ENCODE measurements at places on chromosomes 16 and 17.
A peak's percentile ranks its signal among the peaks of the same experiment; 100 is the strongest.

DNA sequence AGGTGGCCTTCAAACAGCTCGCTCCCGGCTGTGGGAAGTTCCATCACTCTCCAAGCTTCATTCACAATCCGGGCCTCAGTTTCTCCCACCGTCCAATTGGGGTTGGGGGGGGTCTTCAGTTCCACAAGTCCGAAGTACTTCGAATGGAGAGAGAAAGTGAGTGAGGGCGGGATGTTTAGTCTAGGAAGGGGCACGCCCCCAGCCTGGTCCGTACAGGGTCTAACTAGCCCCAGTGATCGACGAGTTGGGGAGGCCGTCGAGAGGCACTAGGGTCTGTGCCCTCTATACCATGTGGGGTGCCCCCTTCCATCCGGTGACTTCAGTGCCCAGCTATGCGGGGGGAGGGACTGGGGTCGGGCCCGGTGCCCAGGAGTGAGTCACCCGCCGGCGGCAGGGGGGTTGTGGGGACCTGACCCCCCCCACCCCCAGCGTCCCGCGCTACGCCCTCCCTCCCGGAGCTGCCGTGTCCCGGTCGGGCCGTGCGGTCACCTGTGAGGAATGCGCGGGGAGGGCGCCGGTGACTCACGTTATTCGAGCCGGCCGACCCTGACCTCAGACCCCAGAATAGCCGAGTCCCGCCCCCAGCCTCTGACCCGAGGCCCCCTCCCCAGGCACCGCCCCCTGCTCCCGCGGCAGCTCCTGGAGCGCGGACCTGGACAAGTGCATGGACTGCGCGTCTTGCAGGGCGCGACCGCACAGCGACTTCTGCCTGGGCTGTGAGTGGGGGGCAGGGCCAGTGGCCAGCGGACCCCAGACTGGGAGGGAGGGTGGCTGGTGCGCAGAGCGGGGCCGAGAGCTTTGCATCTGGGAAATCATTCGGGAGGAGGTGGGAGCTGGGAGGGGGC lies 658 bp downstream of the TNFRSF12A start:
- DNase-seq: peak; percentile 90

DNA sequence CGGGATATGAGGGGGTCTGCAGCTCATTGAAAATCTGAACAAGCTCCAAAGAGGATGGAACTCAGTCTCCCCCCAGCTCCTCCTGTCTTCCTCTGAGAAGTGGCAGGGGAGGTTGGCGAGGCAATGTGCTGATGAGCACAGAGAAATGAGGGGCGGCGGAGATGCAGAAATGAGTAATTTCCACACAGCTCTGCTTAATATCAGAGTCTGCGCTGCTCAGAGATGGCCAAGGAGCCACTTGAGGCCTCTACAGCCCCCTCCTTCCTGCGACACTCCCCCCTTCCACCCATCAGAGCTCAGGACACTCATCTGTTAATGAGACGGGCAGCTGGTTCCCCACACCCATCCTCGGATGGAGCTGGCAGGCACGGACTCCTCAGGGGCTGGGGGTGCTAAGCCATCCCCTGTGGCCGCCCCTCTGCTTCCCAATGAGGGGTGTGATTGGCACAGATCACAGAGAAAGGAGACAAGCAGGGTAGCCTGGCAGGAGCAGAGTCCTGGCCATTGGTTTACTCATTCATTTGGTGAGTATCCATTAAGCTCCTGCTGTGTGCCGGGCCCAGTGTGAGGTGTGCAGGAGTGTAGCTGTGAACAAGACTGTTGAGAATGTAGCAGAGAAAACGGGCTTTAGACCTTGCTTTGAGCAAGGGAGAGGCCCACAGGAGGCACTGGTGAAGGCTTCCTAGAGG lies 12.7 kb upstream of the CRHR1 start:
- DNase-seq: no peak

- no peak for DNase-seq
Measured at GRCh38 chr17:333626-334396, 18.8 kb downstream of the RPH3AL start.

DNA sequence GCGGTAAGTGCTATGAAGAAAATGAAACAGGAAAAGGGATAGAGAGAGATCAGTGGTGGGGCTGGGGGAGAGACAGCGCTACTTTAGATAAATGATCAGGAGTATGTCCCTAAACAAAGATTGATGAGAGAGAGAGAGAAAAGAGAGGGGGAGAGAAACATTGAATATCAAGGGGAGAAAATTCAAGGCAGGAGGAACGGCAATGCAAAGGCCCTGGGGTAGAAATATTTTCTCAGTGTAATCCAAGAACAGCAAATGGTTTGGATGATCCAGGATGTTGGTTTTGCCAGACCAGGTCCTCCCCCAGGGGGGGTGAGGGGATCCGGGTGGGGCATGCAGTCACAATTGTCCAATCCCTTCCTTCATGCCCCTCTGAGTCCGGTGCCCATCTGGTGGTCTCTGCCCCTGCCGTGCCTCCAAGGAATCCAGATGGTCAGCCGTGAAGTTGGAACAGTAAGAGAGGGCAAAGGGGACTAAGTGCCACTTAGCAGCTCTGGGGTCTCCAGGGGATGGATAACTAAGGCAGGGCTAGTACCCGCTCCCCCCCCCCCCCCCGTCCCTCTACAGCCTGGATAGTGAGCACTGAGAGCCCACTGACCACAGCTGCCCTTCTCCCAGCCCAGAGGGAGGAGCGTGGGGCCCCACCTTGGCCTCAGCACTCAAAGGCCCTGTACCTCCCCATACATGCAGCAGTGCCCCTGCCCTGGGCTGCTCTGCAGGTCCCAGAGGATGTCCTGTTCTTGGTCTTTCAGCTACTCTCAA lies 43.7 kb downstream of the TMEM132E start:
- no peak for DNase-seq

DNA sequence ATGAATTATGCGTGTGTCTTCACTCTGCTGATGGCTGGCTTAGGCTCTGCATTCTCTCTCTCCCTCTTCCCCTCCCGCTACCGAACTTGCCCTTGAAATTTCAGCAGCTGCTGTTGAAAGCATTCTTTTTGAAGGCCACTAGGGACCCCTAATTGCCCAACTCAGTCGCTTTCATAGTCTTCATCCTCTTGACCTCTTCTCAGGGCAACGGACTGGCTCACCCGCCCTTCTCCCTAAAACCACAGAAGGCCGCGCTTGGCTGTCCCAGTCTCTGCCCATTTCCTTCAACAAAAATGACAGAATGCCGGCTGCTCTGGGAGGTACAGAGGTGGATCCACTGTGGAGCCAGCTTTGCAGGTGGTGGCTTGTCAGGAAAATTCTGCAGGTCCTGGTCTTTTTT lies 21.0 kb upstream of the FMNL1 start:
- no peak for DNase-seq

DNA sequence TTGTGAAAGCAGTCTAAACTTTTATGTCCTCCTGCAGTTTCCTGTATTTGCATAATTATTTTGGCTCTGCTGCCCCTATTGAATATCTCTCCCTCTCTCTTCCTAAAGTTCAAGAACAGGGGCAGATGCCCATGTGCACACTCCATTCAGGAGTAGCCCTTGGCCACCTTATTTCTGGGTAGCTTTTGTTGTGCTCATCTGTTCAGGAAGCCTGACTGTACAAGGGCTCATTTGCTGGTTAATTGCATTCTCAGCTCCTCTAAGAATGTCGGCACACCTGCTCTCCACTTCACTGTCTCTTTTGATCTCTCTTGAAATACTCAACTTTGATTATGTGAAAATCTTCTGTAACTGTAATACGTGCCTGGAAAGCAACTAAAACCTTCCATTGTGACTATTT lies 1378.8 kb upstream of the CDH8 start:
- no peak for DNase-seq

GRCh38 chr17:60392042-60392844 lies at the start of gene USP32:
Gene USP32 (minus strand): TSS chr17:60392133. CDS start chr17:60391939, 194 bp downstream.
- DNase-seq: peak; percentile 98
